ENCODE measurements at places on chromosomes 13 and 19.

- no peak for DNase-seq
Observed at GRCh38 chr19:16435999-16436650, 35.6 kb downstream of the EPS15L1 start.

DNA sequence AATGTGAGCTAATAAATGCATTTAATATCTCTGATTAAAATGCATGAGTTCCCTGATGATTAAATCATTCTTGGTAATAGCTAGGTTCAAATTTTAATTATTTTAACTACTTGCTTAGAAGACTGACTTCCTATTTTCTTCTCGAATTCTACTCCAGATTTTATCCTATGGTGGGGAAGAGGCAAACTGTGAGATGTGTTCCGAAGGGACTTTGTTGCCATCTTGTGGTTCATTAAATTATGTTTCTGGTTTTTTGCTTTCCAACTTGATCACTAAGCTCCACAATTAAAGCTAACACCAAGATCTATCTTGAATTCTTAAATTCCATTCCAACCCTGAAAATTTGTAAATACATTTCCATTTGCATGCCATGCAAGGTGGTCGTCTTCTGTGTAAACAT, 538.4 kb upstream of the PCDH20 start:
- no peak for DNase-seq

GRCh38 chr19:4365791-4366665, 22.7 kb downstream of the MPND start:
- no peak for DNase-seq

DNA sequence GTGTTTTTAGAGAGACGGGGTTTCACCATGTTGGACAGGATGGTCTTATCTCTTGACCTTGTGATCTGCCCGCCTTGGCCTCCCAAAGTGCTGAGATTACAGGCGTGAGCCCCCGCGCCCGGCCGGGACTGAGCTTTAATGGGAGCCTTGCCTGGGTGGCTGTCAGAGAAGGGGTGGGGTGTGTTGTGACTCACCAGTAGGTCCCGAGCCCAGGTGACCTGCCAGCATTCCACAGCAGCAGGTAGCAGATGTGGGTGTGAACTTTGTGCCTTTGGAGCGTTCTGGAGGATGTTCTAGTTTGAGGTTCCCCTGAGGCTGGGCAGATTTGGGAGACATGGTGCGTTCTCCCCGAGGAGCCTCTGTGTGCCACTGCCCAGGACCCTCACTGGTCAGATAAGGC, 7.1 kb upstream of the EPN1 start:
- no peak for DNase-seq

DNA sequence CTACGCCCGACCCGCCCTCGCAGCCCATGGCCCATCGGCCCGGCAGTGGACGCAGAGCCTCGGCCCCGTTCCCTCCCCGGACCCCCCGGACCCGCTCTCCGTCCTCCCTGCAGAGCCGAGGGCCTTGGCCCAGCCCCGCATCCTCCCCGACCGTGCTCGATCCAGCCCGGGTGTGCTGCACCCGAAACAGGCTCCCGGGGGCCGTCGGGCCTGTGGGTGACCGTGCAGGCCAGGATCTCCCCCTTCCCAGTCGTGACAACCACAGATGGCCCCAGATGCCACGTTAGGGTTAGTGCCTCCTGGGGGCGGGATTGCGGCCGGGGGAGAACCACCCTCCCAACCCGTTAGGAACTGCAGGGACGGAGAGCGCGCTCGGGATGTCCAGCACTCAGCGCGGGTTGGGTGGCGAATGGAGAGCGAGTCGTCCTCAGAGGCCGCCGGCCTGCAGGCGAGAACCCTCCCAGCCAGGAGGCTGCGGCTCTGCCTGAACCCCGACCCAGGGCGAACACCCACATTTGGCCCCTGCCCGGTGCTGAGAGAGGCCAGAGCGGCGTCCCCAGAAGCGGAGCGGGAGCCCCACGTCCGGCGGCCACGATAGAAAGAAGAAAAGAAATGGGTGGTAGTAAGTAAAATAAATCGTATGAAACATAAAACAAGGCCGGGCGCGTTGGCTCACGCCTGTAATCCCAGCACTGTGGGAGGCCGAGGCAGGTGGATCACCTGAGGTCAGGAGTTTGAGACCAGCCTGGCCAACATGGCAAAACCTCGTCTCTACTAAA, 6.7 kb upstream of the MADCAM1 start:
- DNase-seq = no peak

- no peak for DNase-seq
Observed at GRCh38 chr13:71634602-71635443, 232.2 kb downstream of the DACH1 start.

DNA sequence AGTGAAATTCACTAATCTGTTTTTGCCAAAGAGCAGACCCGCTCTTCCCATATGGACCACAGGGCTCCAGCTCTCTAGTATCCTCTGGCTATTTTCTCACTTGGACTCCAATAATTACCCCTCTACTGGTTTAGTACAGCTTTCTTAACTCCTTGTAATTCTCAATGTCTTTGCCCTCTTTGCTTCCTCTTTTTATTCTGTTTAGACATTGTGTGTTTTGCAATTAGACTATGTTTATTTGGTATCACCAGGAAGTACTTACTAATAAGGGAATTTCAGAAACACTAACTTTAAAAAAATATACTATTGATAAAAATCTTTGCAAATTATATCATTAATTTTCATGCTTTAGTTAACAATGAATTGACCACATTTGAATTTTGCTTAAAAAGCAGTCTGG, 111.6 kb upstream of the OBI1 start:
- no peak for DNase-seq

DNA sequence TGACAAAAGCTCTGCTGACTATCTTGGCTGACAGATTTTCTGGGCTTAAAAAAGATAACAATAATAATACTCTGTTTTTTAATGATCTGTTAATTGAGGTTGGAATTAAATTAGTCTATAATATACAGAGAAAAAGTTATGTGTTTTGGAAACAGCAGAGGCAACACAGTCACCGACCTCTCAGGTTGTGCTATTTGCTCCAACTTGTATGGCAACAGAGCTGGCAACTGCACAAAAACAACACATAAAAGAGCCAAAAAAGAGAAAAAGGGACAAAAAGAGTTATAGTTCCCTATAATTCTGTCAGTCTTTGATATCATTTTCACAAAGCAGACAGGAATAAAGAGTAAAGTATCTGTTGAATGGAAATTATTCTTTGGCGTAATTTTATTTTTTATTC, 102.3 kb upstream of the POSTN start:
- no peak for DNase-seq

GRCh38 chr13:111927181-111927540, 139.8 kb upstream of the SOX1 start:
- no peak for DNase-seq

DNA sequence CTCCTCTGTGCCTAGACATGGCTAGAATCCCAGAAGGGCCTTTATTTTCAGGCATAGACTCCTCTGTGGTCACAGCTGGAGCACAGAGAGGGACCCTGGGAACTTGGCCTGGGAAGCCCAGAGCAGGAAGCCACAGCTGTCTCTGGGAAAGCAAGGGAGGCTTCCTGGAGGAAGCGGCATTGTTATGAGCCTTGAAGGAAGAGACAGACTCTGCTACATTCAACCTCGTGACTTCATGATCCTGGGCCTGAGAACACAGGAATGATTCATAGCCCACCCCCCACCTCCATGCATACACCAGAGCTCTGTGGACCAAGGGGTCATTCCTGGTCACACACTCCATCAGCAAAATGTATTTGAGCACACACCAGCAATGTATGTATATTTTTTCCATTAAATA, 8.6 kb downstream of the RDH8 start:
- DNase-seq = no peak

DNA sequence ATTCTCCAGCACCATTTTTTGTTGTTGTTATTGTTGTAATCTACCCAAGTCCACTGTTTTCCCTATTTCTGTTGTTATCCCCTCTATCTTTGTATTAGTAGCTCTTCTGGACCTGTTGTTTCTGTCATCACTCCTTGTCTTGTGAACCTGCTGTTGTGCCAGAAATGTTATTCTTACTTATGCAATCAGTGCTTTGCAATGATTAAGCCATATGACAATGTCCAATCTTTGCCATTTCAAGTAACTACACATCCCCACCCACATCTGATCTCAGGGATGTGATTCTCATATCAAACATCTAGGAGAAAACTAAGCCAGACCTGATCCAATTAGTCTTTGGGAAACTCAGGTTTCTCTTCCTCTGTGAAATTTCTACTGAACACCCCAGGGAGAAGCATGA, 472.6 kb upstream of the KLHL1 start:
- no peak for DNase-seq

GRCh38 chr19:13808856-13809255, 13.6 kb downstream of the ZSWIM4 start:
- no peak for DNase-seq

DNA sequence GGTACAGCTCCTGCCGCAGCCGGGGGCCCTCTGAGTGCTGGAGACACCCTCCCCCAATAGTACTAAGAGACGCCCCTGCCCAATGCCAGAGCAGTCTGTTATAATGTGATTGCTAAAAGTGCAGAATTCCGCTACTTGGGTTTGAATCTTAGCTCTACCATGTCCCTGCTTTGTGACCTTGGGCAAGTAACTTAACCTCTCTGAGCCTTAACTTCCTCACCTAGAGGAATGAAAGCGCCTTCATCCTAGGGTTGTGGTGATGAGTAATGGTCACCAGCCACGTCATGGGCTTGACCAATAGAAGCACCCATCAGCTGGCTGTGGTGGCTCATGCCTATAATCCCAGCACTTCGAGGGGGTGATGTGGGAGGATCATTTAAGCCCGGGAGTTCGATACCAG, 6.5 kb downstream of the PLEKHG2 start:
- DNase-seq = no peak

DNA sequence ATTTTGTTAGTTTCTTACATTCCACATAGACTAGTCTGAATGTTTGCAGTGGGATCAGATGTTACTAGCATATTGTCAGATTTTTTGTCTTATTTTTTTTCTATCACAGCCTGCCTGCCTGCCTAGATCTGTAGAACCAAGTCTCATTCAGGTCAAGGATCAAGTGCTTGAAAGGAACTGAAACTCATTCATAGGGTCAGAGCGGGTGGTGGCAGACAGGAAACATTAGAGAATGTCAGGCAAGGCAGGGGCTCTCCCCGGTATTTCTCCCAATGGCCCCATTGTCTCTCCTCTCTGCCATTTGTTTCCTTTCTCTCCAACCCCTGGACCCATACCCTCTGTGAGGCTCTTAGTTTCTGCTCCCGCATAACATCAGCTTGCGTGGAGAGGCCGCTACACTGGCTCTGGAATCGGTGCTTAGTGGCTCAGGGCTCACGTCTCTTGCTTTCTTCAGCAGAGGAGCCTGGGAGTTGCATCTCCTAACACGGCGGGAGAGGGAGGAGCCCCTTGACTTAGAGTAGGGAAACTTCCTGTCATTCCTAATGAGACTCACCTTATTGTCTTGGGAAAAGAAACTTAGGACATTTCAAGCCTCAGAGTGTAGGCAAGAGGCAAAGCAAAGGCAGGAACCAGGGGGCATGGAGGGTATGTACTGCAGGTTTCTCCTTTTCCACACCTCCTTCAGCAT, 35.6 kb upstream of the SPATA13 start:
- DNase-seq = no peak

DNA sequence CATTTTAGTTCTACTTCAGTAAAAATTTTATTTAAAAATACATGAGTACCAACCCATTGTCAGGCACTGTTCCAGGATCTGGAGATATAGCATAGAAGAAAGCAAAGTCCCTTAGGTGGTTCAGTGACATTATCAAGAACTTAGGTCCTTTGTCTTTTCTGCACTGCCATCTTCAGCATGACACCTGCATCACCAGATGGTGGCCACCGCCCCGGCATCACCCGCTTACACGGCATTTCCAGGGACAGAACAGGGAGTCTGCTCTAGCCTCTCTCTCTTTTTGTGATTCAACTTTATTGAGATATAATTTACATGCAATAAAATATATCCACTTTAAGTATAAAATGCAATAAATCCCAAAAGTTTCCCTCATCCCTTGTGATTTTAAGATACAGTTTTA, 23.5 kb downstream of the DYRK1B start:
- DNase-seq = no peak

DNA sequence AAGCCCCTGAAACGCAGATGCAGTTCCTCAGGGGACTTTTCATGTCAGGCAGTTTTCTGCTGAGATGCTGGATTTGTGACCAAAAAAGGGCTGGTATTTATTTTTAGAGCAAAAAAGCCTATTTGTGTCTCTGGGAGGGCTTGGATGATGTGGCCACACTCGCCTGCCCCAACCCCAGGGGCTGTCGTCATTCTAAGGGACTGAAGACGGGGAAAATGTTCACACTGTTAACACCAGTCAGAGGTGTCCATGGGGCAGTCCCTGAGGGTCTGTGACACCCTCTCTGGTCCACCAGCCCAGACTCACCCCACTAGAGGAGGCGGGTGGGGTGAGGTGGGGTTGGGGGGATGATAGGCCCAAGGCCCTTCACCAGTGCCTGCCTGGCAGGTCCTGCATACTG, 15.9 kb upstream of the EPHX3 start:
- no peak for DNase-seq

GRCh38 chr13:99153219-99153618, 47.4 kb upstream of the UBAC2 start:
- DNase-seq = no peak

- no peak for DNase-seq
Observed at GRCh38 chr13:106372199-106373155, 163.0 kb downstream of the EFNB2 start.

GRCh38 chr19:2097203-2097885, 629 bp downstream of the IZUMO4 start:
- peak; percentile 75 for DNase-seq

- no peak for DNase-seq
Observed at GRCh38 chr13:75305059-75305458, 176.9 kb downstream of the TBC1D4 start.

DNA sequence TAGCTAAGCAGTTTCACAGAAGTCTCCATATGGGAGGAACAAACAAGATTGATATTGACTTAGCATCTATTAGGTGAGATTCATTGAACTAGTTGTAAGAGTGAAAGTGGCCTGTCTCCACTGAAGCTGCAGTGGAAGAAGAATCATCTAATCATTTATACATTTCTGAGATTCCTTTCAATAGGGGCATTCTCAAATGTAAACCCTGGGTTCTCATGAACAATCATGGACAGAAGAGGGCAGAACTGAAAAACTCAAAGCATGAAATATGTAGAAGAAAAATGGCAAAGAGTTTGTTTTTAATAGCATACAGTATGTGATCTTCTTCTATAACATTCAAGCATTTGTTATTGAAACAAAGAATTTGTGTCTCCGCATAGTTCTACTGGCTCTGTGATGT, 17.6 kb upstream of the POSTN start:
- DNase-seq = no peak

DNA sequence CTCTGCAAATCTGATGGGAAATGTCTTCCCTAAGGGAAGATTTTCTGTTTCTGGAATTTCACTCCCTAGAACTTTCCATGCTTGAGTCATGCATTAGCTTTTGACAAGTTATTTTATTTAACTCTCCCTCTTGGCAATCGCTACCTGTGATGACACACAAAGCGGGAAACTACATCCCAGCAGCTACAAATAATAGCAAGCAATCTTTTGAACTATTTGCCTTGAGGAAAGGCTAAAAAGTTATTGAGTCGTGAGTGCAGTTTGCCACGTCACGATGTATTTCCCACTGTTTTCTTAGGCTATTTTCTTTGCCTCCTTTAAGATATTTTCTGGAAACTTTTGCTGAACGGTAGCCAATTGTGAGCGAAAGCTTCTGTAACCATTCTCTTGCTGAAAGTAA, 353.3 kb upstream of the HTR2A start:
- no peak for DNase-seq

GRCh38 chr13:104594806-104595205, 1528.6 kb upstream of the SLC10A2 start:
- no peak for DNase-seq

- no peak for DNase-seq
Observed at GRCh38 chr13:60351326-60351725, 45.7 kb upstream of the TDRD3 start.

- DNase-seq = no peak
Observed at GRCh38 chr13:49908637-49909036, 27.5 kb downstream of the SPRYD7 start.
